CD4-positive, alpha-beta T cell treated with Interleukin-6 at 100 ng/mL for 8 hours (primary cell): ENCODE measurements at places on chromosomes 2 and 18.

GRCh38 chr2:36351291-36351690 is 4.3 kb upstream of the CRIM1 start:
- DNase-seq = no peak

GRCh38 chr2:105489168-105489878 is 90.5 kb upstream of the FHL2 start:
- no peak for DNase-seq

DNA sequence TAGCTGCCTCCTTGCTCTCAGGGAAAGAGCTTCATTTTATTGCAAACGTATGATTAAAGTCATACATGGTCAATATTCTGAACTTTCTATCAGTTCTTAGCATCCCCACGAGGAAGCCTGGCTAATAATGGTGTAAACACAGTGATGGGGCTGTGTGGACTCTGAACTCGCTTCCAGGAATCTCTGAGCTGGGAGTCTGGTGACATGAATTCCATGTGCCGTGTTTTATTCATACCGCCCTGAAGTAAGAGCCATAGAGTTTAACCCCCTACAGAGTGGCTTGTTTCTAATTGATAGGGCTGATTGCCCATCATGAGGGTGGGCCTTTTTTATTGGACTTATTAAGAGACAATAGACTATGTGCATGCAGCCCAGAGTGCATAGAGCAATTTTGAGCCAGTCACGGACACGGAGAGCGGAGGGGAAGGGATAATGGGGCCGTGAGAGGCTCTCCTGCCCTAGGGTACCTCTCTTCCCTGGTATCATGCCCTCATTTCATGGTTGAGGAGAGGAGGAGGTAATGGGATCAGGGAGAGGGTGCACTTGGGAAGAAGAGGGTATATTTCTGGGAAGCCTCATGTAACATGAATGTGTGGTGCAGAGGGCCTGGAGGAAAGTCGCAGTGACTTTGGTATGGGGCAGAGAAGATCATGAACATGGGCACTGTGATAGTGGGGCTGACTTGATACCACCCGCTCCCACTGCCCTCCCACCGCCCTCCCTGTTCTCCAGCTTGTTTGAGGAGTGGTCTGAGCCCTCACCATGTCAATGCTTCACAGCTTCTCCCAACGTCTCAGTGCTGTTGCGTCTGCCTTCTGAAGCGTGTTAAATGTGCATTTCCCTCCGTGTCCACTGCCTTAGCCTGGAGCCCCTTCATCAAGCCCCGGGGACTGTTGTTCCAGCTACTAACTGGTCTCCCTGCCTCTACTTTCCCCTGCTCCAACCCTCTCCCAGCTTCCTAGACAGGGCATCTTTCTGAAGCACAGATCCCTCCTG is 73.2 kb downstream of the IL1R2 start:
- no peak for DNase-seq

DNA sequence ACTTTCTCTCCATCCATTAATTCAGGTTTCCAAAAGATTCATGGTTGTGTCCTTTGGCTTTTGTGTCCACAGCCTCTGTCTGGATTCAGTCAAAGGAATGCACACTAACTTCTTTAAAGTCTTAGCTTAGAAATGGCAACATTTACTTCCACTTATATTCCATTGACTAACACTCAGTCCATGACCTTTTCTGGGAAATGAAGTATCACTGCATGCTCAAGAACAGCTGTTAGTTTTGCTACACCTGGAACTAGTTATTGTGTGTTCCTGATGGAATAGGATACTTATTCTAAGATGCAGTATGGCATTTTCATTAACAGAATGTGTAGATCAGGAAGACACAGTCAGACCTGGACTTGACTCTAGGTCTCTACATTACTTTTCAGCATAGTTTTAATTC is 88.8 kb downstream of the KYNU start:
- no peak for DNase-seq

- no peak for DNase-seq
Observed at GRCh38 chr2:138298120-138298814, 203.3 kb upstream of the SPOPL start.

- DNase-seq = no peak
Observed at GRCh38 chr2:207408086-207408794, 121.5 kb upstream of the CREB1 start.

DNA sequence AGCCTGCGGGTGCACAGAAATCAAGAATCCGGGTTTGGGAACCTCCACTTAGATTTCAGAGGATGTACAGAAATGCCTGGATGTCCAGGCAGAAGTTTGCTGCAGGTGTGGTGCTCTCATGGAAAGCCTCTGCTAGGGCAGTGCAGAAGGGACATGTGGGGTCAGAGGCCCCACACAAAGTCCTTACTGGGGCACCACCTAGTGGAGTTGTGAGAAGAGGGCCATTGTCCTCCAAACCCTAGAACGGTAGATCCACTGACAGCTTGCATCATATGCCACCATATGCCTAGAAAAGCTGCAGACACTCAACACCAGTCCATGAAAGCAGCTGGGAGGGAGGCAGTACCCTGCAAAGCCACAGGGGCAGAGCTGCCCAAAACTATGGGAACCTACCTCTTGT is 833.0 kb downstream of the TMEM182 start:
- no peak for DNase-seq

- no peak for DNase-seq
Observed at GRCh38 chr2:144516411-144516980, 3.4 kb downstream of the ZEB2 start.

DNA sequence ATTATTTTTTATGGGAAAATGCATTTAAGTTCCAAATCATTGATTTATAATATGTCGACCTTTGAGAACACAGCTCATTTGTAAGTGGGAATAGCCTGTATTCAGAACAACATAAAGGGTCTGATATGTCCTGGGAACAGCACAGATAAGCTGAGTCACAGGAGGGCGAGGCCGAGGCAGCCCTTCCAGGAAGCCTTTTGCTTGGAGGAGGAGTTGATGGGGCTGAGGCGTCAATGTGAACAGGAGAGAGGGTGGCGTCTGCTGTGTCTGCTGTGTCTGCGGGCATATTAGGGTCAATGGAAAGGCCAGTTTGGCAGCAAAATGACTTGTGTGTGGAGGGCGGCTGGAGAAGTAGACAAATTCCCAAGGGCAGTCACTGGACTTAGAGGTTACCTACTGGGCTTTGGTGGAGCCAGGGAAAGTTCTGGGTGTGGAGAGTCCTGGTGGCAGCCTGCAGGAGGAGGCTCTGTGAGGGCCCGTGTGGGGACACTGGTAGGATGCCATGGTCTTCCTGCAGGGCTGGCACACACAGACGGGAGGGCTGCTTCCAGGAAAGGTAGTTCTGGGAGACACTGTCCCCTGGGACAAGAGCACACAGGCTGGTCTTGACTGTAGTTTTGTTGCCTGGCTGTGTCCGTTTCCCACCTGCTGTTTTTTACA is 128.1 kb downstream of the GLI2 start:
- no peak for DNase-seq

DNA sequence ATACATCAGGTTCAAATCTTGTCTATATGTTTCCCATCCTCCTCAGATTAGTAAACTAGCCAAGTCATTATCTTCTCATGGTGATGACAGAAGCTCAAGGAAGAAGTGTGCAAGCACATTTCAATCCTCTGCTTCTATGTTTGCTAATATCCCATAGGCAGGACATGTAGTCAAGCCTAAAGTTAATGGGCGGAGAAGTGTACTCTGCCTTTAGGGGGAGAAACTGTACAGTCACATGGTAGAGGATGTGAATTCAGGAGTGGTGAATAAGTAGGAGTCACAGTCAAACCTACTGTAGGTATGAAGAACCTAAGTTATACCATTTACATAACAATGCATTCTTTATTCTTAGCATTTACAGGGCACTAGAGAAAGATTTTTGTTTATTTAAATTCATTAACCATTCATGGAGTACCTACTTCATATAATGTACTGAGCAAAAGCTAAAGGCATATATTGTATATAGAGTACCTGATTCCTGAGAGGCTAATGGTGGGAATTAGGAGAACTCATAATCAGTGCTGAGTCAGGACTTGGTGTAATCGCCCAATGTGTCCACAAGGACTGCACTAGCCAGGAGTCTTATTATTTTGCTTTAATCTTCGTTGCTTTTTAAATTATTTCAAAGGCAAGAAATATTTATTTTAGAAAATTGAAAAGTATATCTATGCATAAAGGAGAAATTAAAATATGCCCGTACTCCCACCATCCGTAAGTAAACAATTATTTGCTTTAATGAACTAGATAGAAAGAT is 394.3 kb upstream of the ETAA1 start:
- no peak for DNase-seq

DNA sequence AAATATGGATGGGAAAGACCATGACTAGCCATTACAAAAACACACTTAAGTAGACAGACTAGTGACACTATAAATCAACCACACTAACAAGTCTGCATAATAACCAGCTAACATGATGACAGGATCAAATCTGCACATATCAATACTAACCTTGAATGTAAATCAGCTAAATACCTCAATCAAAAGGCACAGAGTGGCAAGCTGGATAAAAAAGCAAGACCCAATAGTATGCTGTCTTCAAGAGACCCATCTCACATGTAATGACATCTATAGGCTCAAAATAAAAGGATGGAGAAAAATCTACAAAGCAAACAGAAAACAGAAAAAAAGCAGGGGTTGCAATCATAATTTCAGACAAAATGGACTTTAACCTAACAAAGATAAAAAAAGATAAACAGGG is 16.3 kb downstream of the PFN4 start:
- no peak for DNase-seq

DNA sequence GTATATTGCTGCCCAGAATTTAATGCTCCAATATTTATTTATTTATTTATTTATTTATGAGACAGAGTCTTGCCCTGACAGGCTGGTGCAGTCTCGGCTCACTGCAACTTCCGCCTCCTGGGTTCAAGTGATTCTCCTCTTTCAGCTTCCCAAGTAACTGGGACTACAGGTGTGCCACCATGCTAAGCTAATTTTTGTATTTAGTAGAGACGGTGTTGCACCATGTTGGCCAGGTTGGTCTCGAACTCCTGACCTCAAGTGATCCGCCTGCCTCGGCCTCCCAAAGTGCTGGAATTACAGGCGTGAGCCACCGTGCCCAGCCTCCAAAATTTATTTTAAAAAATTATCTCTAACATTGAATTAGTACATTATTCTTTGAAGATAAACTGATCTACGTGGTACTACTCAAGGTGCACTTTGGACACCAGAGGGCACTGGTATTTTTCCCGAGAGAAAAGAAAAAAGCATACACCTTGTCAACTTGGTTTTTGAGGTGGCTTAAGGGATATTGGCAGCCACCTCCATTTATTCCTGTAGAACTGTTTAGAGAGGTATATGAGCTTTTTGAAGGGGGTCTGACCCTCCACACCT is 1.4 kb upstream of the IDH1 start:
- DNase-seq = no peak

DNA sequence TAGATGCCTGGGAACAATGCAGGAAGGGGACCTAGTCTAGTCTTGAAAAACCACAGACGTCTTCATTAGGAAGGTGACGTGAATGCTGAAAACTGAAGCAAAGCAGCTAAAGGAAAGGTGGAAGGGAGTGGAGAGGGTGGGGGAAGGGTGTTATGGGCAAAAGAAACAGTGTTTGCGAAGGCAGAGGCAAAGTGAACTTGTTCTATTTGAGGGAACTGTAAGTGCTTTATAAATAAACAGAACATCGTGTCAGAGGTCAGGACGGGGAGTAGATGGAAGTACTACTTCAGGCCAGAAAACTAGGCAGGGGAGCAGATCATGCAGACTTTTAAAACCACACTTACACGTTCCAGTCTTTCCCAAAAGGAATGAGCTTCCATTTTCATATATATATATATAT is 57.8 kb downstream of the FASTKD2 start:
- no peak for DNase-seq

- DNase-seq = no peak
Observed at GRCh38 chr2:133200684-133201421, 367.4 kb downstream of the NCKAP5 start.

DNA sequence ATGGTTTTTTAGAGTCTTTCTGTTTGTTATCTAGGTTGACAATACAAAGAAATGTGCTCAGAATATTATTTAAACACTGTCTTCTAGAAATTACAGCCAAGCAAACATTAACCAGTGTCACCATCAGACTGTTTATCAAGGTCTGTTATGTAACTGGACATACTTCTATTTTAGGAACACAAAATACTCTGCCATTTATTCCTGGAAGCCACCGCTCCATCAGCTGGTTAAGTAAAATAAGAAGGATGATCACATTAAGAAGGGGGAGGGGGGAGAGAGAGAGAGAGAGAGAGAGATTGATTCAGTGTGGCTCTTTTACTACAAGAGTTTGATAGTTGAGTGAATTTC is 47.9 kb downstream of the MBP start:
- DNase-seq = no peak

GRCh38 chr2:200757399-200757798 is 54.3 kb upstream of the BZW1 start:
- no peak for DNase-seq

- no peak for DNase-seq
Observed at GRCh38 chr2:26126074-26126473, 46.8 kb upstream of the GAREM2 start.

DNA sequence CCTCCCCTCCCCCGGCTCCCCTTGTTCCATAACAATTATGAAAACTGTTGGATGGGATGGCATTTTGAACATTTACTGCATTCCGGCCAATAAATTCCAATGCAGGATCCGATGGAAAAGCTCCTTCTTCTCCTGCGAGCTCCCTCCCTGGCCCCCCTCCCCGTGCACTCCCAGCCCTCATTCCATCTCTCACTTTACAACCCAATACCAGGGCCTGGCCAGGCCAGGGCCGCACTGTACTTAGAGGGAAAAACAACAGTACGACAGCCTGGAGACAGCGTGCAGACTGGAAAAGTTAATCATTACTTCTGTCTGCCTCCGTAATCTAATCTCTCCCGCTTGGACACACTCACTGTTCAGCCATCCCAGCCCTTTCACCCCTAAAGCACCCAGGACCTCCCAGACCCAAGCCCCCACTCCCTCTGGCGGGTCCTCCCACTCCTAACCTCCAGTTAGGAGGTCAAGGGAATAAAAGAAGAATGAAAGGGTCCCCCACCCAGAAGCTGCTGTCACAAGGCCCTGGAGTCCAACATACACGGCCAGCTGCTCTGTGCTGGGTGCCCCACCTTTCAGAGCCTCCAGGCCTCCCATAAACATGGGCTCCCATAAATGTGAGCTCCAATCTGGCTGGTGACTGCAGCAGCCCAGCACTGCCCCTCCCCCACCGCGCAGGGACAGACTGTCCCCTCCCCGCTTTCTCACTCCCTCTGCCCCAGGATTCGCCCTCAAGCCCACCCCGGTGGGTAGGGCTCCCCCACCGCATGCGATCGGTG is 20.6 kb downstream of the SMAD7 start:
- DNase-seq = no peak

DNA sequence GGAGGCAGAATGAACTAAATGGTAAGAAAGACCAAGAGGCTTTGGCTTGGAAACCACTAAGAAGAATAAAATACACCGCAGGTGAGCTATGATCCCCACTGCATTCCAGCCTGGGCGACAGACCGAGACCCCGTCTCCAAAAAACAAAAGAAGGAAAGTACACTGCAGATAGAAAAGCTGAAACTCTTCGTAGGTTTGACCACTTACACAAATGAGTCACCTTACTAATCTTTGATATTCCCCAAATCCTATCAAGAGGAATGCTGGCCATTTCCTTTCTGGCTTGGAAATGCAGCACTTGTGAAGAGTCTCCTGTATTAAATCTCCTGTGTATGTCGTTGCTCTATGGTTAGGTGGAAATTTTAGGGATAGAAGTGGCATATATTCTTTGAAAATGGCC is 108.8 kb downstream of the MTCL1 start:
- DNase-seq = no peak

- no peak for DNase-seq
Observed at GRCh38 chr2:218366621-218367414, 10.2 kb downstream of the CATIP start.

- DNase-seq = no peak
Observed at GRCh38 chr18:39571511-39571910, 2005.9 kb upstream of the CELF4 start.
